ENCODE measurements at places on chromosomes 12 and 14. TPM values are rescaled to one million over a fixed set of nuclear protein-coding genes. Genes with fewer than 3 reads are reported as not detected.

DNA sequence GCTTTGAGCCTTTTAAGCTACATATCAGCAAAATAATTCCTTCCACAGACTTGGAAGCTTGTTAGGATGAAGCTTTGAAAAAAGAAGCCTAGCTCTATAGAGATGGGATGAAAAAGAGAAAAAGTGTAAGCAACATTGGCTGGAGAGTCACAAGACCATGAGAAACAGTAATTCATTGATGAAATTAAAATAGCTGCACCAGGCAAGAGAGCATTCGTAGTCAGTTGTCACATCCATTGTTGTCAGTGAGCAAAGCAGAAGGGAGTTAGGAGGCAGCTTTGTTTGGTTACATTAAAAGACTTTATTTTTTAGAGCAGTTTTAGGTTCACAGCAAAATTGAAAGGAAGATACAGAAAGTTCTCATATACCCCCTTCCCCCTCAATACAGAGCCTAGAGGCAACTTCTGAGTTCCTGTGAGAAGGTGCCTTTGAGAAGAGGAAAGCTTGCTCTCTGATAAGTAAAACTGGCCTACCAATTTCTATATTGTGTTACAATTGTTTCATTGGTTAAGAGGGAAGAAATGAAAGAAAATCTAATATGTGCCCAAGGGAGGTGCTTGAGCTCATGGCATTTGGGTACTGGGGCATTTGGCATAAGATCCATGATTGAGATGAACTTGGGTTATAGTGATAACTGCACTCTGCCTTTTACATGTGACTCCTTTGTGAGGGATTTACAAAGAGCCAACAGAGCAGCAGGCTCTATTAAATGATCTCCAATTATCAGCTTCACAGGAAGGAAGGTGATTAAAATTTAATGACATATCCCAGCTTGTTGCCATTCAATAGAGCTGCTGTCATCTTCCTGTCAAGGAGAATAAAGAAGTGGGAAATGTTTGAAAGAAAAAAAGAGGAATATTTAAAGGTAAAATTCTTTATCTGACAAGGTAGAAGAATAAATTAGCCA is 361.3 kb upstream of the TMTC1 start:
- no peak for DNase-seq
- no peaks in the 10 kb centered on the region for H3K36me3 ChIP-seq
- H3K27ac ChIP-seq = no peak overlapping the region
- H3K4me3 ChIP-seq = no peak overlapping the region
- H3K27me3 ChIP-seq = no peaks in the 10 kb centered on the region

- H3K4me3 ChIP-seq = no peak overlapping the region
- H3K4me1 ChIP-seq = peaks cover 3% of the 10 kb centered on the region
- H3K27ac ChIP-seq = no peak overlapping the region
- peaks cover 25% of the 10 kb centered on the region for H3K36me3 ChIP-seq
Observed at GRCh38 chr12:120100630-120101029, 15.9 kb downstream of the RAB35 start.

DNA sequence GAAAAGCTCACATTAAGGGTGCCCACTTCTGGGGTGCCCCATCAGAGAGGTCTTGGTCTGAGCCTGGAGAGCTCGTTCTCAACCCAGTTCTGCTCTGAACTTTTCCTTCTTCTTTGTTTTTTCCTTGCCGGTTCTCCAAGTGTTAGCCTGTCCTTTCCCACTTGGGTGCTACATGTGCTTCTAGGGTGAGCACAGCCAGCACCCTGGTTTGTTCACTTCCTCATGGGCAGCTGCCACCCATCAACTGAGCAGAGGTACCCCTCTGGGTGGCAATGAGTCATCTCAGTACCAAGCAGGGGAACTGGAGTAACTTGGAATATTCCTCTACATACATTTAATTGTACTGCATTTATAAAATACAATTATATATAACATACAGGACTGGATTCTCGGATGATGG is 3.9 kb upstream of the SYNE3 start:
- H3K27me3 ChIP-seq = no peaks in the 10 kb centered on the region
- no peak overlapping the region for H3K4me3 ChIP-seq
- H3K4me1 ChIP-seq = peaks cover 31% of the 10 kb centered on the region

DNA sequence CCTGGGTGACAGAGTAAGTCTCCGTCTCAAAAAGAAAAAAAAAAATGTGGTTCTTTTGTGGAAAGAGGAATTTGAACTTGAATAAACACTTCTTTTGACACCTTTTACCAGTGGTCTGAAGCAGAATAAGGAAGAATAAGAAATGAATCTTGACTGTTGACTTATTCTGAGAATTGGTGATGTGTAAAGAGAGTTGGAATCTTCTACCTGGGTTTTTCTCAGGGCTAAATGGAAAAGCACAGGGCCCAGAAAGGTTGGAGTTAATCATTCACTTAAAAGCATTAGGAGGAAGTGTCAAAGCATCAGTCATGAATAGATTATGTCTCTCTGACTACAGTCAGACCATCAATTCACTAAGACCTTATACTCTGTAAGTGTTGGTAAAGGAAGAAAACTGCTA is 13.9 kb downstream of the PNMA1 start:
- H3K36me3 ChIP-seq = no peaks in the 10 kb centered on the region
- H3K4me1 ChIP-seq = no peaks in the 10 kb centered on the region
- H3K27me3 ChIP-seq = no peaks in the 10 kb centered on the region
- no peak for DNase-seq
- H3K27ac ChIP-seq = no peak overlapping the region

GRCh38 chr12:124411281-124411878 is 116.5 kb downstream of the RFLNA start:
- H3K36me3 ChIP-seq = no peaks in the 10 kb centered on the region
- H3K4me3 ChIP-seq = no peak overlapping the region
- DNase-seq = peak; percentile 53
- no peaks in the 10 kb centered on the region for H3K27me3 ChIP-seq
- H3K4me1 ChIP-seq = no peaks in the 10 kb centered on the region

GRCh38 chr14:24339284-24340151 is at the start of gene RIPK3:
RIPK3 (minus strand) TSS chr14:24339991; CDS start chr14:24339826, 165 bp downstream.
- peak within 1 kb of the TSS; percentile 66 for H3K4me3 ChIP-seq
- H3K4me1 ChIP-seq = peaks cover 11% of the 10 kb centered on the region
- peaks cover 8% of the 10 kb centered on the region for H3K27me3 ChIP-seq
- no peaks in the 10 kb centered on the region for H3K36me3 ChIP-seq

DNA sequence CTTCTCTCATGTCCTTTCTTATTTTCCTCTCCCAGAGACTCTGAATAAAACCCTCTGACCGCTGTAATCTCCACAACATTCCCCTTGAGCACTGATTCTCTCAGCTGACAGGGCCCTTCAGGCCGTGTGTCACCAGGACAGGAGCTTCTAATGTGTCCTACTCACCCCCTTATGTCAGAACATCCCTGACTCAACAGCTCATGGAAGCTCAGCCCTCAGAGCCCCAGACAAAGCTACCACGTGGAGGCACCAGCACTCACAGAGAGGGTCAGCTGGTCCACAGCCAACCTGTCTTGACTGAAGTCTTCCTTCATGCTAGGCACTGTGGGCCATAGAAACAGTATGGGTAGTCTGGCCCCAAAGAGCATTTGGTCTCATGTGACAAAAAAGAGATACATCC is 49.8 kb downstream of the SMUG1 start:
- no peak for DNase-seq
- H3K4me1 ChIP-seq = no peaks in the 10 kb centered on the region
- no peaks in the 10 kb centered on the region for H3K36me3 ChIP-seq
- H3K4me3 ChIP-seq = no peak overlapping the region

DNA sequence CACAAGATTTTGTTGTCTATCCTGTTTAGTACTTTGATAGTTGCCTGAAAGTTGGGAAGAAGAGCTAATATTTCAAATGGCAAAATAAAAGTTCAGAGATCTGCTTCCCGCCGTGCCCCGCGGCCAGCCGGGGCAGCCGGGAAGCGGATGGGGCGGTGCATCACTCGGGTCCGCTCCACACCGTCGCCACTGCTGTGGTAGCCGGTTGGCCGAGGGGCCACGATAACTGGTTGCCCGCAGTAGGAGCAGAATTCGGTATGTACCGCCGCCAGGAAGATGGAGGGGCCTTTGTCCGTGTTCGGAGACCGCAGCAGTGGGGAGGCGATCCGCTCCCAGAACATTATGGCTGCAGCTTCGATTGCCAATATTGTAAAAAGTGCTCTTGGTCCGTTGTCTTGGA is 427.2 kb upstream of the PDE3A start:
- H3K4me1 ChIP-seq = no peaks in the 10 kb centered on the region
- DNase-seq = no peak
- H3K4me3 ChIP-seq = no peak overlapping the region
- no peaks in the 10 kb centered on the region for H3K36me3 ChIP-seq
- no peak overlapping the region for H3K27ac ChIP-seq

DNA sequence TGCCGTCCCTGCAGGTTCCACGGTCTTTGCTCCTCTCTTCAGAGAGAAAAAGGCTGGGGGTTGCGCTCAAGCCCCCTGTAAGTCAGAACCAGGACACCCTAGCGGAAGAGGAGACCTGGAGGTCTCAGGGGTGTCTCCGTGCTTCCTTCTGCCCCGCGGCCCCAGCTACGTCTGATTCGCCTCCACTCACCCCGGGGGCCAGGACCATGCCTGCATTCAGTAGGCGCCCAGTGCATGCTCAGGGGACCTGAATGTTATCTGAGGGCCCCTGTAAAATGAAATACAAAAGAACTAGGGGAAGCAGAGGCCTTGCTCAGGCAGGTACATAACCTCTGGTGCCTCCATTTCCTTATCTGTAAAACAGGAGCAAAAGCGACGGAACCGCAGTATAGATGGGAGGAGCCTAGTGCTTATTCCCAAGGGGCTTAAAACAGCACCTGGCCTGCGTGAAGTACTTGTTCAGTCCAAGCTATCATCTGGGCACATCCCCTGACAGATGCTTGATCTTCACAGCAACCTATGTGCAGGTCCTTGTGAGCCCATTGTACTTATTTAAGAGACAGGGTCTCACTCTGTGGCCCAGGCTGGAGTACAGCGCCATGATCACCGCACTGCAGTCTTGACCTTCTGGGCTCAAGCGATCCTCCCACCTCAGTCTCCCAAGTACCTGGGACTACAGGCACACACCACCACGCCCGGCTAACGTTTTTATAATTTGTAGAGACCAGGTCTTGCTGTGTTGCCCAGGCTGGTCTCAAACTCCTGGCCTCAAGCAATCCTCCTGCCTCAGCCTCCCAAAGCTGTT is 110.3 kb upstream of the NCOR2 start:
- H3K27me3 ChIP-seq = no peaks in the 10 kb centered on the region
- no peak overlapping the region for H3K27ac ChIP-seq
- H3K4me1 ChIP-seq = no peaks in the 10 kb centered on the region
- no peaks in the 10 kb centered on the region for H3K36me3 ChIP-seq

The TMEM30B gene
- 68.2 TPM for total RNA-seq

The KHNYN gene
- total RNA-seq = 90.4 TPM

The PHETA1 gene
- total RNA-seq = 21.8 TPM

The PLA2G1B gene
- total RNA-seq = 5.0 TPM
